ENCODE measurements at places on chromosomes 12 and 14.

DNA sequence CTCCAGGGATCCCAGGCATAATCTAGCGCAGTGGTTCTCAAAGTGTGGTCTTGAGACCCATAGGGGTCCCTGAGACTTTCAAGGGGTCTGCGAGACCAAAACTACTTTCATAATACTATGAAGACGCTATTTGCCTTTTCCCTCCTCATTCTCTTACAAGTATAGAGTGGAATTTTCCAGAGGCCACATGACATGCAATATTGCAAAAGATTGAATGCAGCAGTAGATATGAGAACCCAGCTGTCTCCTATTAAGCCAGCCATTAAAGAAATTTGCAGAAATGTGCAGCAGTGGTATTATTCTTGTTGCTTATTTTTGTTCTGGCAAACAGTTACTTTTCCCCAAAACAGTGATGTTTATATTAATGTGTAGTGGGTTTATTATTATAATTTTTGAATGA lies 62.8 kb downstream of the VWF start:
- DNase-seq = no peak

GRCh38 chr12:53004582-53004981 lies 1.7 kb upstream of the EIF4B start:
- DNase-seq = no peak

- DNase-seq = no peak
These were observed 284.2 kb upstream of the ATP2B1 start for GRCh38 chr12:89992668-89993451.

- DNase-seq = no peak
These were observed 230.4 kb downstream of the SPTSSA start for GRCh38 chr14:34231626-34232025.

GRCh38 chr14:39665075-39665475 lies 232.8 kb upstream of the FBXO33 start:
- DNase-seq = no peak

DNA sequence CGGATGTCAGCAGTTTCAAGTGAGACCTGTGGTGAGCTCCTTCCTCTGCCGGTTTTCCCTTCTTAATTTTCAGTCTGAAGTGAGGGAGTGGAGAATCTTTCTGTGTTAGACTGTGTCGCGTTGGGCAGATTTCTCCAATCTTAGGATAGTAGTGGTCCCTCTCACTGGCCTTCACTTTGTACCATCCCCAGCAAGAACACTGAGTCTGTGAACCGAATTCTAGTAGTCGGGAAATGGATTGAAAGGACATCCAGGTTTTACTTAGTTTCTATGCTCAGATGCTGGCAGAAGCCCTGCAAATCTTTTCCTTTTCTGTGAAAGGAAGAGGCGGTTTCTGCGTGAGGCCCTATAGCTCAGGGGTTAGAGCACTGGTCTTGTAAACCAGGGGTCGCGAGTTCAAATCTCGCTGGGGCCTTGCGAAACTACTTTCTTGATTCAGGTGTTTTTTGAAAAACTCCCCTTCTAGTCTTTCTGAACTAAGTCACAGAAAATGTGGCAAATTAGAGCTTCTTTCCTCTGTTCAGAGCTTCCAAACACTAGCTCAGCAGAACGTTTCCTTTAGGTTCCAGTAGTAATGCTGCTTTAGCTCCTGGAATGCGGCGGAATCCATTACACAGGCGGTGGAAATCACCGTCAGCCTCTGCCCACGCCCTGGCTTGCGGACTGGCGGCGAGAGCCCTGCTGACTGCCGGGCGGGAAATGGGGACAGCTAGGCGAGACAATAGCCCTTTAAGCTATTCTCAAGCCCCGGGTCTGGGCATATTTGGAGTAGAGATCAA lies 2.8 kb upstream of the RNASE4 start:
- peak; percentile 64 for DNase-seq

DNA sequence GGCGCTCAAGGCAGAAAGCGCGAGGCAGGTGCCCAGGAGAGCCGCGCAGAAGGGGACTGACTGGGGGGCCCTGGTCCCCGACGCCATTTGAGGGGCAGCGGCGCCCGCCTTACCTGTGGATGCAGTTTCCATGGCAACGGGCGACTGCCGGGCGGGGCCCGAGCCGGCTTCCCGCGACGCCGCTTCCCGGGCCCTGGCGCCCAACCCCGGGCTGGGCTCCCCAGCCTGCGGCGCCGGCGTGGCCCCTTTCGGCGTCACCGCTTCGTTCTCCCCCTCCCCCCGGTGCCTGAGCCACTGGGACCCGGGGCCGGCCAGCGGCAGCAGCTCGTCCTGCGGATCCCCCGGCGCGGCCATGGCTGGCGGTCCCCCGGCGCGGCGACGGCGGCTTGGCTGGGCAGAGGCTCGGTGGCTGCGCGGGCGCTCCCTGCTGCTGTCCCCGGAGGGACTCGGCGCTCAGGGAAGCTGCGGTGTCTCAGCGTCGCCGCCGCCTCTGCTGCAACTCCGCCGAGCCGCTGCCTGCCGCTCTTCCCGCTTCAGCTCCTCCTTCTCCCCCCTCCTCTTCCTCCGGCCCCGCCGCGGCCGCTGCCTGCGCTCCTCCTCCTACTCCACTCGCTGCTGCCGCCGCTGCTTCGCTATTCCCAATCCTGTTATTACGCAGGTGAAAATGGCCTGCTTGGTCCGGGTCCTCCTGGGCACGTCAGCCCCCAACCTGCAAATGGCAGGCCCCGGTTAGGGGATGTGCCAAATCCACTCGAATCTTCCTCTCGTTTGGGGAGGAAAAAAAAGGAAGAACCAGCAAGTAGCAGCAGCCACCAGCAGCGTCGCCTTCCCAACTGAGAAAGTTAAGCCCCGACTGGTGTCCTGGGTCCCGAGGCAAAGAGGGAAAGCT lies at the start of gene RTN1:
RTN1 (minus strand) TSS at position 500 of the 889 bp plus-strand sequence; CDS start at position 354, 146 bp downstream.
- DNase-seq = no peak

- DNase-seq = no peak
These were observed 3.1 kb downstream of the IFI27L2 start for GRCh38 chr14:94126419-94126677.

DNA sequence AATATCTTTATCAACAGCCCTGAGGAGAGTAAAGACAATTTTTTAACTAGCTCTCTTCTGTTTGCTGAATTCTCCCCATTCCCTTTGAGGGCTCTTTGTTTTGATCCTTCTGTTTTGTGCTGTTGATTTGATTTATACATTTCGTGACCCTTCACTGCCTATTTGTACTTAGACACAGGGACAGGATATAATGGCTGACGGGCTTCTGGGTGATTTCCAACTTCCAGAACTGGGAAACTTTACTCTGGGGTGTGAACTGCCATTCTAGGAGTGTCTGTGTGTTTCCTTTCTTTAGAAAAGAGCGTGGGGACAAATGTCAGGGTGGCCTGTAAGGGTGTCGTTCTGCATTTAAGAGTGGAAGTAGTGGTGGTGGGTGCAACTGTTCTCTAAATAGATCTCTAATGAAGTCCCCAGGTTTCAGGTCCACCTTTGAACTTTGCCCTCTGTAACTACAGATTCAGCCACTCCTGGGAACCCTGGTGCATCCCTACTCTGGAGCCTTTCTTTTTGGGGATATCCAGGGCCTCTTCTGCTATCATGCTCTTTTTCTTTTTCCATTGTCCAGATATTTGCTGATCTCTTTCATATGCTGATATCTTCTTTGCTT lies 22.3 kb upstream of the SSPN start:
- no peak for DNase-seq

- no peak for DNase-seq
These were observed 581.1 kb upstream of the MGAT4C start for GRCh38 chr12:86837246-86837645.

- no peak for DNase-seq
These were observed 31.5 kb downstream of the SCN8A start for GRCh38 chr12:51622564-51622963.

GRCh38 chr14:38716926-38717325 lies 386.1 kb downstream of the SEC23A start:
- no peak for DNase-seq

- no peak for DNase-seq
These were observed 729.2 kb downstream of the LRFN5 start for GRCh38 chr14:42335918-42336317.

- no peak for DNase-seq
These were observed 490.5 kb downstream of the TMEM132D start for GRCh38 chr12:129413295-129413694.

DNA sequence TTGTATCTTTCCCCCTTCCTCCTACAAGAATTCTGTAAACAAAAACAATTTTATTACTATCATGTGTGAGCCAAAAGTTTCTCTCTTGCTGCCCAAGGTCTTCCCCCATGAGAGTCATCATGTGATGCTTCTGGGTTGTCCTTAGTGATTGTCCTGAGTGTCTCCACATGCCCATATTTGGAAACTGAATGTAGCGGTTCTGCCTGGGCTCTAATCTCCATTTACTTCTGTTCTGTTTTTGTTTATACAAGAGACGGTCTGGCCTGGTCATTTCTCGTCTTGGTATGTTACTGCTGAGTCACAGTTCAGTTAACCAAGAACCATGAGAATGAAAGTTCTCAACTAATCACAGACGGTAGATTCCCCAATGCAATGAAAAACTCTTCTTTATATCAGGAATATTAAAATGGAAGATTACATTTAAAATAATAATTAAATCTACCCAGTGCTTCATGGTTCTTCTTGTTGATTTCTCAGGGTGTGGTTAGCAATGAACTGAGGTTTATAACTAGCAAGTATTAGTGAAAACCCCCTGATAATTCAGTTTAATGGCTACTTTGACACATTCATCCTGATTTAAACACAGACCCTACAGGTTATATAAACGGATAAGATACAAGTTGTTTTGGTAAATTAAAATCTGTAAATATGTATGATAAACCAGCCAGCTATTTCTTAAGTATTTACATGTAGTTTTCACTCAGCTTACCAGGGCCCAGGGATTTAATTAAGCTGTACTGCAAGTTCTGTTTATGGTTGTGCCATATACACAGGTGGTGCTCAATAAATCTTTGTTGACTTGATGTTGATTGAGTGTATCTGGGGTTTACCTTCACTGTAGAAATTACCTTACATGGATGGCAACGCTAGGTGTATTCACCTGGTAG lies 81.1 kb downstream of the PELI2 start:
- no peak for DNase-seq

GRCh38 chr14:97113339-97113738 lies 316.2 kb downstream of the VRK1 start:
- no peak for DNase-seq

- DNase-seq = no peak
These were observed 30.0 kb downstream of the TMEM132D start for GRCh38 chr12:129873833-129874208.

- no peak for DNase-seq
These were observed 55.4 kb downstream of the TEAD4 start for GRCh38 chr12:3014641-3015040.

DNA sequence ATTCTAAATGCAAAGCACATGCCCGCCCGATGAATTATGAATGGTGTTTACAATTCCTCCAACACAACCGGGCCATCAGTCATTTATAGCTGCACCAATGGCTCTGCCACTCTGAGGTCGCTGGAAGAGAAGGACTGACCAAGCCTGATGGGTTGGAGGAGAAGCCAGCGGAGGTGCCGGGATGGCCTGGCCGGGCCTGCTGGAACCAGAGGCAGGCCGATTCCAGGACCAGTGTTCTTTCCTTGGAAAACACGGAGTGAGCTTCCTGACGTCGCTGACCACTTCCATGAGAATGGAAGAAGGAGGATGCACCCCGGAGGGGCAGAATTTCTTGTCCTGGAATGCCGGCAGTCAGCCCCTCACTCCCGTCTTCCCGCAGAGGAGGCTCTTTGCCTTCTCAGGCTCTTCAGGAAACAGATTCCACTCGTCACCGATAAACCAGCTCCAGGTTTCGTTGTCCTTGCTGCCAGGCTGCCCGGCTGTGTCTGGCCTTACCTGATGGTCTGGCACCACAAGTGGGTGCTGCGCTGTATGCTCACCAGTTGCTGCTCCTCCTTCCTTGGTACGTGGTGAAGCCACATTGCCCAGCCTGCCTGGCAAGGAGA lies 358.5 kb upstream of the SFSWAP start:
- DNase-seq = no peak

DNA sequence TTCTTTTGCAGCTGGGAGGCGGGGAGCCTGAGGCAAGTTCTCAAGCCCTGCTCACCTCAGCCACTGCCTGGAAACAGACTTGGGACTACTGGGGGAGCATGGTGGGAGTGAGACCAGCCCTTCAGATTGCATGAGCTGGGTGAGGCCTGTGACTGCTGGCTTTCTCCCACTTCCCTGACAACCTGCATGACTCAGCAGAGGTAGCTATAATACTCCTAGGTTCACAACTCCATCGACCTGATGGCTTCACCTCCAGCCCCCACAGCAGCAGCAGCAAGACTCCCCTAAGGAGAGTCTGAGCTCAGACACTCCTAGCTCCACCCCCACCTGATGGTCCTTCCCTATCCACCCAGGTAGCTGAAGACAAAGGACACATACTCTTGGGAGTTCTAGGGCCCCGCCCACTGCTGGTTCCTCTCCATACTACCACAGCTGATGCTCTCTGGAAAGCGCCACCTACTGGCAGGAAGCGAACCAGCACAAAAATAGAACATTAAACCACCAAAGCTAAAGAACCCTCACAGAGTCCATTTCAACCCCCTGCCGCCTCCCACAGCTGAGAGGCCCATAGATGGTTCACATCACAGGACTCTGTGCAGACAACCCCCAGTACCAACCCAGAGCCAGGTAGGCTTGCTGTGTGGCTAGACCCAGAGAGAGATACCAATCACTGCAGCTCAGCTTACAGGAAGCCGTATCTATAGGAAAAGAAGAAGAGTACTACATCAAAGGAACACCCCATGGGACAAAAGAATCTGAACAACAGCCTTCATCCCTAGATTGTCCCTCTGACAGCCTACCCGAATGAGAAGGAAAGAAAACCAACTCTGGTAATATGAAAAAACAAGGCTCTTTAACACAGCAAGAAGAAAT lies 68.7 kb downstream of the RPAP3 start:
- DNase-seq = no peak

DNA sequence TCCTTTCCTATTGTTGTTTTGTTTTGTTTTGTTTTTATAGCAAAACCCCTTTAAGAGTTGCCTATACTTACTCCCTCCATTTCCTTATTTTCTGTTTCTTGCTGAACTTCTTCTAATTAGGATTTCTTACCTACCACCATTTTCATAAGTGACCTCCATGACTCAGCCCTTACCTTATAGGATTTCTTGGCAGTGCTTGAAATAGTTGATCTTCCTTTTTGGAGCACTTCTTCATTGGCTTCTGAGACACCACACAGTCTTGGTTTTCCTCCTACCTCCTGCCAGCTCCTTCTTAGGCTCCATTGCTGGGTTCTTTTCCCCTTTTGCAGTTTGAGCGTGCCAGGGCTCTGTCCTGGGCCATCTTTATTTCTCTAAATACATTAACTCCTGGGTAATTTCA lies 23.4 kb upstream of the EID3 start:
- DNase-seq = no peak

DNA sequence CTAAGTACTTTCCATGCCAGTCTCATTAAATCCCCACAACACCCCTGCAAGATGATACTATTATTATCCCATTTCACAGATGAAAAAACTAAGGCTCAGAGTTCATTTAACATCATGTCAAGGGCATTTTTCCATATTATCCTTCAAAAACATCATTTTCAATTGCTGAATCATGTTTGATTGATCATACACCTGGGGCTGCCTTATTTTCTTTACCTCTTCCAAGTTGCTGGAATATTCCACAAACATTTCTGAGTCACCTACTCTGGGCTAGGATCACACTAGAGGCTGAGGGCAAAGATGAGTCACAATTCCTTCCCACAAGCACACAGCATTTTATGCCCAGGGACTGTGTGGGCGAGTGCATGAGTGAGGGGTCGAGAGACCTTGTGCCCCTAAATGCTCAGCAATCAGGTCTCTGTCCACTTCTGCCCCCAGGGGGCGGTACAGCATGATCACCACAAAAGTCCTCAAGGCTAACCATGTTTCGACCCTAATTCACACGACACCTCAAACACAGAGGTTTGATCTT lies 14.1 kb upstream of the TMEM119 start:
- DNase-seq = no peak

GRCh38 chr12:108016022-108016564 lies 113.0 kb upstream of the WSCD2 start:
- no peak for DNase-seq
